ENCODE measurements at places on chromosomes 7 and 10.

DNA sequence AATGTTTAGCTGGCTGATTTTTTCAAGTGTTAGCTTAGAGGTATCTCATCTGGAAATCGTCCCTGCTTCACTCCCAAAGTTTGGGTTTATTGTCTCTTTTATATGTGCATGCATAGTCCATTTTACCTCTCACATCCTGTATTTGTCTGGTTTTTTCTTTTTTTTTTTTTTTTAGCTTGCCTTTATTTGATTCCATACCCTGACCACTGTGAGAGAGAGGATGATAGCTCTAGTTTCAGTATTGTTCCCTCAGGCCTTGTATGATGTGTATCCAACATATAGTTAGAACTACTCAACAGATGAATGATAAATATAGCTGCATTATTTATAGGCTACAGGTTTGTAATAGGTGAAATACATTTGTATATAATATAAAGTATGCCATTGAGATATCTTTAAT lies 29.9 kb downstream of the PCGF5 start:
- DNase-seq = no peak

- no peak for DNase-seq
Observed at GRCh38 chr7:80646083-80646865, 7.8 kb downstream of the CD36 start.

GRCh38 chr10:43045631-43046287 lies 31.1 kb upstream of the RET start:
- no peak for DNase-seq

DNA sequence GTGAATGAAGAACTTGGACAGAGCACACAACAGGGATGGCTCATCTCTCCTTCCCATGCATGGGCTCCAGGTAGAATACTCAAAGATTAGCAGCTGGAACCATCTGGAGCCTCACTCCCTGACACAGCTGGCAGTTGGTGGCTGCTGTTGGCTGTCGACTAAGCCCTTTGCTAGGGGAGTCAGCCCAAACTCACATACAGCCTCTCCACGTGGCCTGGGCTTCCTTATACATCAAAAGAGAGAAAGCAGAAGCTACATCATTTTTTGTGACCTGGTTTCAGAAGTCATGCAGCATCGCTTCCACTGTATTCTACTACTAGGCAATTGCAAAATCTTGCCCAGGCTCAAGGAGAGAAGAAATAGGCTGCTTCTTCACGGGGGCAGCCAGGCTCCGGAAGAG lies 24.4 kb downstream of the ASNS start:
- DNase-seq = no peak

DNA sequence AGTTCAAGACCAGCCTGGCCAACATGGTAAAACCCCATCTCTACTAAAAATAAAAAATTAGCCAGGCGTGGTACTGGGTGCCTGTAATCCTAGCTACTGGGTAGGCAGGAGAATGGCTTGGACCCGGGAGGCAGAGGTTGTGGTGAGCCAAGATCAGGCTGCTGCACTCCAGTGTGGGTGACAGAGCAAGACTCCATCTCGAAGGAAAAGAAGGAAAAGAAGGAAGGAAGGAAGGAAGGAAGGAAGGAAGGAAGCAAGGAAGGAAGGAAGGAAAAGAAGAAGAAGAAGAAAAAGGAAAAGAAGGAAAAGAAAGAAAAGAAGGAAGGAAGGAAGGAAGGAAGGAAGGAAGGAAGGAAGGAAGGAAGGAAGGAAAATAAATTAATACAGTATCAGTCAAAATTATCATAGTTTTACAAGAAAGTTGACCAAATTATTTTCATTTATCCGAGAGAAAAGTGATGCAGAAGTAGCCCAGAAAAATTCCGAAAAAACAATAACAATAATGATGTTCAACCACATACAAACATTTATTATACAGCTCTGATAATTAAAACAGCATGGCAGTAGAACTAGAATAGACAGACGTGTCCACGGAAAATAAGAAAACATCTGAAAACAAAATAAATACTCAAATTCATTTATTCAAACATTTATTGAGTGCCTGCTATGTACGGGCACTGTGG lies 292.4 kb upstream of the MKLN1 start:
- no peak for DNase-seq

DNA sequence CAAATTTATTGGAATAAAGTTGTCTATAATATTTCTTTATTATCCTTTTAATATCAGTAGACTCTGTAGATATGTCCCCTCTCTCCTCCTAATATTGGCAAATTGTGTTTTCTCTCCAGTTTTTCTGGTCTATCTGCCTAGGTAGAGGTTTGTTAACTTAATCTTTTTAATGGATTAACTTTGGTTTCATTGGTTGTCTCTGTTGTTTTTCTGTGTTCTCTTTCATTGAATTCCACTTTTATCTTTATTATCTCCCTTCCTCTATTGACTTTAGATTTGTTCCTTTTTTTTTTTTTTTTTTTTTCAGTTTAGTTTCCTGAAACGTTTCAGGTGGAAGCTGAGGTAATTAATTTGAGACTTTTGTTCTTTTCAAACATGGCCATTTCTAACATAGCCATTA lies 10.6 kb downstream of the PLEKHS1 start:
- DNase-seq = no peak

DNA sequence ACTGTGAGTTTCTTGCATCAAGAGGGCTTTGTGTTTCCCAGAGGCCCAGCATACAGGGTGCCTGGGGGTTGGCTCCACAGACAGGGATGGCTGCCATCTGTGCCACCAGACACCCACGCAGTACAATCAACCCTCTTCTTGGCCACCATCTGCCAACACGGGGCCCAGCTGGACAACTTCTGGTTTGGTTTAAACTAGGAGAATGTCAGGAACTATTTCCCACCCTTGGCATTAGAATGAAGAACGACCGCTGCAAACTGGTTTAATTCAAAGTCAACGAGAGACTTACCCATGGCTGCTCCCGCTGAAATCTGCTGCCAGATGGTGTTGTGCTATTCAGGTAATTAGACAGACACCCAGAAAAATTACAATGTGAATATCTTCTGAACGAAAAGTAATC lies 27.8 kb downstream of the NMT2 start:
- DNase-seq = no peak

GRCh38 chr7:71486856-71487628 lies 355.1 kb downstream of the GALNT17 start:
- DNase-seq = no peak

GRCh38 chr7:2202901-2203765 lies 29.6 kb downstream of the MAD1L1 start:
- DNase-seq = no peak

DNA sequence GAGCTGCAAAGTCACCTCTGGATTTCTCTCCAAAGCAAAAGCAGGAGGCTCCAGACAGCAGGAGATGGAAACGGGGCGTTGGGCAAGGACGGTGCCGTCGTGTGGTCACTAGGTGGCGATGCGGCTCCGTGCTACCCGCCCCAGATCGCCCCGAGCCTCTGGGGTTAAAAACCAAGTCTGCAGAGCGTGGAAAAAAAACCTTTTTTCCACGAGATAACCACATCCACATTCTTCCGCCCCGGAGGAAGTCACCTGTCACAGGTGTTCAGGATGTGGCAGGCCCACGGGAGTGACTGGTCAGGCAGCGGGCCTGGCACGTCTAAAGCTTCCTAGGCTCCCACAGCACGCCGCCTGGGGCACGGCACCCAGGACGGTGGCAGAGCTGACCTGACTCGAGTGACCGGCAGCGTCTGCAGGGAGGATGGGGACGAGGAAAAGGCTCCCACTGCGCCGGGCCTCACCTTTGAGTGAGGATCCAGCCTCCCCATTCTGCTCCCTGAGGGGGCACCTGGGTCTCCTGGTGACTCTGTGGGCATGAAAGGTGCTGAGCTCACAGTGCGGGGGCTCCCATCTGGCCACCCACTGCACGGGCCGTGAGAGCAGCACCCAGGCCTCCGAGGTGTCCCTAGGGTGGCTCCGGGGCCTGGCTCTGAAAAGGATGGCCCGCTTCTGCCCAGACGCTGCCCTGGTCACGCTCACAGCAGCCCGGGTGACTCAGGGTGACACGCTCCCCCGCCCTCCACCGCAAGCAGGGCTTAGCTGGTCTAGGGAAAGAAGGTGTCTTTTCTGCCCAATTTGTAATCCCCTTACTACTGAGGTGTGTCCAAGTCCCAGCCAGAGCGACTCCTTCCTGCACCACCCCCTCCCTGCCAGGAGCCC lies 71.3 kb upstream of the TNRC18 start:
- peak; percentile 54 for DNase-seq

GRCh38 chr7:4791738-4792536 lies 16.5 kb downstream of the AP5Z1 start:
- DNase-seq = no peak

DNA sequence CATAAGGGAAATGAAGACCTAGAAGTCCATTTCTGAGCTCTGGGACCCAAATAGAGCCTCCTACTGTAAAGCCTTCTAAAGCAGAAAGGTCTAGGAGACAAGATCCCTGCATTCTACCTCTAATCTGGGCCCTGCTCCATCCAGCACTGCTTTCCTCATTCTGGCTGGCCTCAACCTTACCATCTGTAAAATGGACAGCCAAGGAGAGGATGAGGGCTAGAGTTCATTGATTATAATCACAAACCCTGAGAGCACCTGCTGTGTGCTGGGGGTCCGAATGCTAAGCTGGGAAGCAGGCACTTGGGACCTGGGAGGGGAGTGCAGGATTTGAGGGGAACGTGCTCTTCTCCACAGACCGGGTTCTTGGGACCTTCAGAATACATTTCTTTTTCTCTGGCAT lies 454.0 kb upstream of the ZMIZ1 start:
- no peak for DNase-seq

DNA sequence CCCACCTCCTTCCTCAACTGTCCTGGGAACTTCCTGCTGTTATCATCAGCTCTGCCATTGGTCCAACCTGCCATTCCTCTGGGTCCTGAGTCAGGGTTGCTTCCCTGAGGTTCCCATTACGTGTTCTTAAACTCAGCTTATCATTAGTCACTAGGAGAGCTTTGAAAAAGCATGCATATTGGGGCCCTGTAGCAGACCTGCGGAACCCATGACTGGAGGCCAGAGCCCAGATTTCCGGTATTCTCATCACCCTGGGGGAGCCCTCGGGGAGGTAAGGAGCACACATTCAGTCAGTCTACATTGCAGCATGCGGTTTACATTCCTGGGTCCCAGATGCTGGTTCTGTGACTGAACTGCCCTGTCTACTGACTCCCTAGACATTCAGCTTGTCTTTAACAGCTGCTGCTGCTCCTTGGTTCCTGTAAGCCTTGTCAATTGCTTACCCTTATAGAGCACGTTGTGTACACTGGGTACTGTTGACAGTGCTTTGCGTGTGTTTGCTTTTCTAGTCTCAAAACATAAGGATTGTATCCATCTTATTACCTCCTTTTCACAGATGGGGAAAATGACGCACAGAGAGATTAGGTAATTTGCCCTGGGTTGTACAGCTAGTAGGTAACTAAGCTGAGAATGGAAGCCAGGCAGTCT lies 12.8 kb downstream of the CDHR3 start:
- DNase-seq = no peak

GRCh38 chr7:16695621-16696237 lies 49.7 kb downstream of the BZW2 start:
- no peak for DNase-seq

- no peak for DNase-seq
Observed at GRCh38 chr10:8055420-8056349, 1.2 kb downstream of the GATA3 start.

- DNase-seq = no peak
Observed at GRCh38 chr10:16566202-16566805, 44.6 kb upstream of the C1QL3 start.

- no peak for DNase-seq
Observed at GRCh38 chr7:6256109-6256483, 16.3 kb downstream of the CYTH3 start.

- no peak for DNase-seq
Observed at GRCh38 chr7:123070702-123071286, 75.3 kb upstream of the TAS2R16 start.

DNA sequence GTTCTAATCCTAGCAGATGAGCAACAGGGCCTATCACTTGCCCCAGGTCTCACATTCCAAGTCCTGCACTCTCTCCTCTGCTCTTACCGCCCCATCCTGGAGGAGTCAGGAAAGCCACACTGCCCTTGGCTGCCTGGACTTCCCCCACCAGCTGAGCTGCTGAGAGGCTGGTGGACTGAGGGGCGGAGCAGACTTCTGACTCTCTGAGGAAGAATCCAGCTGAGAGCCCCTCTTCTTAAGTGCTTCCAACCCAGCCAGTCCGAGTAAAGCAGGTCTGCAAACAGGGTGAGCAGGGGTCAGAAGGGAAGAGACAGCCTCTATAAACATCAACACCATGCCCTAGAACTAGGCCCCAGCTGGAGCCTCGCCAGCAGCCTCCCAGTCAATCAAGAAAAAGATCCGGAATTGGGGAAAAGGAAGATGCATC lies 92.4 kb upstream of the TMEM72 start:
- no peak for DNase-seq

DNA sequence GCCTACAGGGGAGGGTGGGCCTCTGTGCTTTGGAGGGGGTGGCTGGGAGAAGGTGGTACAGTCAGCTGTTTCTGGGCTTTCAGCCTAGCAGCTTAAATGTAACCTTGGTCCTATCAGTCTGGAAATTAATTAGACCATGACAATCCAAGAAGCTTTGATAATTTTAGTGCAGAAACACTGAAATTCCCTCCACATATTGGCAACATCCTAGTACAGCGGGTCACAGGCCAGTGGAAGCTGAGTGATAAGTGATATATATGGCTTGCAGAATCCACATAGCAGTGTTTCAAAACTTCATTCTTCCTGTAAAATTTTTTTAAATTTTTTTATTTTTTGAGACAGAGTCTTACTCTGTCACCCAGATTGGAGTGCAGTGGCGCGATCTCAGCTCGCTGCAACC lies 212.6 kb downstream of the TYW1 start:
- DNase-seq = no peak

DNA sequence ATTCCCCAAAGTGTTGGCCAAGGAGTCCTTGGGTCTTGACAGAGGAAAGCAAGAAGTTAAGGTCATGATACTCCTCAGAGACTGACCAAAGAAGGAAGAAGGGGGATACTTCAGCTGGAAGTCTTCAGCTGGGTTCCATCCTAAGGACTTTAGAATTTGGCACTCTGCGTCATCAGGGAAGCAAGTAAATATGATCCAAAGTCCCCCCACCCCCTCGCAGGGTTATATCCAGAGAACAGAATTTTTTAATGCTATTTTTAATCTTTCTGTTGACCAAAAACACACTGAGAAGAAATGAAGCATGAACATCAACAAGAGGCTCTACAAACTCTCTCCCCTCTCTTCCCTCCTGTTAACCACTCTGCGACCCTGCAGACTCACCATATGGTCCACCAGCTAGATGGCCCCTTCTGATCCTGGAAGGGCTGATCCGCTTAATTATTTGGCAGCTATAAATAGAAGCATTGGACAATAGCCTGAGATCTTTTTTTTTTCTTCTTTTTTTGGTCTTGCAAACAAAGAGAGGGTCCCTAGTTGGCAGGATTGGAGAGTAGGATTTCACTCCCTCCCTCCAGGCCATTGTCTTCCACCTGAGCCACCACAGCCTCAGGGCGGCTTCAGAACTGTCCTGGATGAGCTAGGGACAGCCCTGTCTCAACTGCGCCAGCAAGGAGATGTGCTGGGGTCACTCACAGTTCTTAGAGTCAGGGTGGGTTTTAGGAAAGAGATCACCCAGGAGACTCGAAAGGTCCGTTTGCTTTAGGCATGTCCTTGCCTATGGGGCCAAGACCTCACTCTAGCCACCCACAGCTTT lies 196.0 kb downstream of the KCNMA1 start:
- DNase-seq = no peak
